ENCODE measurements at places on chromosomes 5 and 9.

- no peak for DNase-seq
Observed at GRCh38 chr5:132746954-132747615, at the start of gene CCNI2. Gene CCNI2, plus strand, starts transcription at chr5:132747426. Its CDS starts 70 bp downstream, at chr5:132747496.

DNA sequence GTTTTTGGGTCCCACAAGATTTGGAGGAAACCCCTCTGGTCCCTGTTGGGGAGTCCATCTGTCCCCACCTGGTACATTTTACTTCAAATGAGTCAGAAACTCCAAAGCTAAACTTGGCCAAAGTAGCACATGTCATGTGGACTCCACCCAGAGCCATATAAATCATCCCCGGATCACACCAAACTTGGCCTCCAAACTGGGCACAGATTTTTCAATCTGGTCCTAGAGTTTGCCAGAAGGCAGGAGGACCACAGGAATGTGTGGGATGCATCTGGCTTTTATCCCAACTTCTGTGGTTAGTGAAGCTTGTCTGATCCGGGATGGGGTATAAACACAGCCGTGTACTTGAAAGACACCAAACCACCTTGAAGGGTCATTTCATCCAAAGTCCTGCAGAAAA lies 66.3 kb downstream of the MAT2B start:
- no peak for DNase-seq

DNA sequence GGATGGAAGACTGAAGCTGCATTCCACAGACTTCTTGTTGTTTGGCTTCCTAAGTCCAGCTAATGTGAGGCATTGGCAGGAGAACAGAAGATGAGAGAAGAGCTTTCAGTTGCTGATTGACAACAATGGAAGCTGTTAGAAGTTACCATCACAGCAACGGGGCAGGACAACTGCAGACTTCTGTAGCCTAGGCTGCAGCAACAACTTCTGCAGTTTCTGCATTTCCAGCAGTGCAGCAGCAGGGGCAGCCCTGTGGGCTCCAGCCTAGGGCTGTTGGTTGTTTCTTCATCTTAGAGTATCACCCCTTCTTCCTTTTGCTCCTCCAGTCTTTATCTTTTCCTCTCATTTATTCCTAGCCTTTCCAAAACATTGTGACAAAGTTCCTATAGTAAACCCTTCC lies 528.8 kb upstream of the PTGER4 start:
- no peak for DNase-seq

- DNase-seq, result no peak
Observed at GRCh38 chr9:6632516-6633183, 12.9 kb downstream of the GLDC start.

GRCh38 chr5:149682532-149683075 lies 47.5 kb upstream of the PPARGC1B start:
- no peak for DNase-seq

GRCh38 chr5:94223235-94223634 lies 395.2 kb downstream of the KIAA0825 start:
- DNase-seq, result no peak

DNA sequence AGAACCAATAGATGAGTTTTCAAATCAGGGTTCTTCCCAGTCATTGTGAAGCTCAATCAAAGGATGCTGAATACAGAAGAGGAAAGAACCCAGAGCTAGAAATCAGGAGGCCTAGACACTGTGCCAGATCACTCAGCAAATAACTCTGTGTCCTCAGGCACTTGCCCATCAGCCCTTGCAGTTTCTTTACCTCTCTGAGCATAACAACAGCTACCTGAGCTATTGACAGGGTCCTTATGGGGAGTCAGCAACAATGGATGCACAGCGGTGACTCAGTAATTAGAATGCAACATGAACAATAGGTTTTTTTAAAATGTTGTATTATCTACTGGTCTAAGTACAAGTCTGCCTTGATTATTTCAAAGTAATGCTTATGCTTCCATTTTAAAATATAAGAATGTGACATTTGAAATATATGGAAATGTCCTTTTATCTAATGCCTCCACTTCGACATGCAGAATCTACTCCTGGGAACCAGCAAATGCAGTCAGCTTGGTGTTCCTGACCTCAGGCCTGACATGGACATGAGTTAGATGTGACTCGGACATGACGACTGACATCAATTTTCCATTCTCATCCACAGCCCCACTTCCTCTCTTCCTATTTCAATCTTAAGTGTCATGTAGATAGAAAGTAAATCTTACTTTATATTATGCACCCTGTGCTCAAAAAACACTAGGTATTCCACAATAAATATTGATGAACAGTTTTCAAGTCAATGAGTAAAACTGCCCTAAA lies 155.0 kb downstream of the TLE1 start:
- DNase-seq, result no peak

- no peak for DNase-seq
Observed at GRCh38 chr5:143790457-143791112, 21.4 kb upstream of the HMHB1 start.

DNA sequence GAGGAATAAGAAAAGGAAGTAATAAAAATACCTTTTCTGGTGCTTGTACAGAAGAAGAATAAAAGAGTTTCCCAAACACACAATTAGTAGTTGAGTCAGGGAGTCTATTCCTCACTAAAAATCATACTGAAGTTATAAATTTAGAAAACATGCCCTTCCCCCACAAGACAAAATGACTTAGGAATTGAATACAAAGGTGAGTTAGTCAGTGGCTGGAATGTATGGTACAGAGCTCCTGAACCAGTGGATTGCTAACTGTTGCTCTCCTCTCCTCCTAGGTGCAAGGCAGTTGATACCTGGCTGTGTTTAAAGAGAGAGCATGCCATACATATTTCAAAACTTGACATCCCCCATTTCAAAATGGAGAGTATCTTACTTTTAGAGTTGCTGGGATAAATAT lies 1.9 kb downstream of the GDA start:
- DNase-seq, result no peak

DNA sequence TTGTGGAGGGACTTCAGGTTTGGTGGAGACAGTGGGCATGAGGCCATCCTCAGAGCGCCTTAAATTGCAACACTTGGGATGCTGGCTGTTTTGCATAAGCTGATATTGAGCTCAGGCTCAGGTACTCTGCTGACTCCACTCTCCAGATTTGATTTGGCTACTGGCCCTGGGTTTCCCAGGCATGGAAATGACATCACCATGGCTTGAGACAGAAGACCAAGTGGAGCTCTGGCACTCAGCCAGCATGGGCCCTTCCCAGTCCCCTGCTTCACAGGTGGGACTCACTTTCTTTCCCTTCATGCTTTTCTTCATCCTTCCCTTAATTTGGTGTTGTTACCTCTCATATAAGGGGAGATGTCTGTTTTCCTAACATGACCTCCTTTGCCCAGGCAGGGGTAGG lies 72.0 kb upstream of the IL12B start:
- no peak for DNase-seq

DNA sequence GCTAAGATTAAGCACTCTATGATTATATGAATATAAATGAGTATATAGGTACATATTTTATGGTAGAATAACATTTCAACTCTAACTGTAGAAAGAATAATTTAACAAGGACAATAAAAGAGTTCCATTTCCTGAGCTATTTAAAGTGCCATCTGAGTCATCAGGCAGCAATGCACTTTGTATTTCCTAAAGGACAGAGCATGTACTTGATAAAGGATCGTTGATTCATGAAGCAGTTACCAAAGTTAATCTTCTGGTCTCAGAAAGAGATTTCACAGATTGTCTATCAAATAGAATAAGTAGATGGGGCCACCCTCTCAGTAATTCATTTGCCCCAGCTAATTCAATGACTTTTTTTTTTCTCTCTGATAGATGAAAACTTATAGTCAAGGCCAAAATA lies 747.8 kb downstream of the CDH18 start:
- DNase-seq, result no peak

DNA sequence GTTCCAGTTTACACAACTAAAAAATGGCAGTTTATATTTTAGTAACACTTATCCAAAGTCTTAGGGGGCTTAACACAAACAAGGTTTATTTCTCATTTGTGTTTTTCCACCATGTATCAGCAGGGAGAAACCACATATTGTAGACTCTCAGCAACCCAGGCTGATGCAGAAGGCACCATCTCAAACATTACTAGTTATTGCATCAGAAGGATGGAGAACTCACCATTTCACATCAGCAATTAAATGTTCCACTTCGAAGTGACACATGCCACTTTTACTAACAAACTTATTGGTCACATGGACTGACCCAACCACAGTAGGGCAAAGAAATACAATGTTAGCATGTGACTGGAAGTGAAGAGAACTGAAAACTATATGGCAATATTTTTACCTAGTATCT lies 22.5 kb upstream of the SMC2 start:
- no peak for DNase-seq
